C1 segment of cervical spinal cord (tissue), 14 donors: ENCODE measurements at places on chromosomes 13 and 19.
A peak's percentile ranks its signal among the peaks of the same experiment; 100 is the strongest.

DNA sequence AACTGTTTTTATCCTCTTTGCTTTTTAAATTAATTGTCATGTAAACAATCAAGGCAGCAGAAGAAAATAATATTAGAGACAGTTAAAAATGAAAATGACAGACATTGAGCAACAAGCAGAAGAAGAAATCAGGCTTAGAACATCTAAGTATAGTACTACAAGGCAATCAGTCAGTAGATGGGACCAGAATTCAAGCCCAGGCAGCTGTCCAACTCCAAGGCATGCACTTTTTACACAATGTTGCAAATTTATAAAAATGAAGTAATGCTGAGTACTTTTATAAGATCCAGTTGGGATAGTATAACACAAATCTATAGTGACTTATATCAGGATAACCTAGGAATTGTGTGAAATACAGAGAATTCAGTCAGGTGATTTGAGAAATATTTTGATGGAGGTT is 2815.8 kb downstream of the PCDH9 start:
- no peak for DNase-seq

DNA sequence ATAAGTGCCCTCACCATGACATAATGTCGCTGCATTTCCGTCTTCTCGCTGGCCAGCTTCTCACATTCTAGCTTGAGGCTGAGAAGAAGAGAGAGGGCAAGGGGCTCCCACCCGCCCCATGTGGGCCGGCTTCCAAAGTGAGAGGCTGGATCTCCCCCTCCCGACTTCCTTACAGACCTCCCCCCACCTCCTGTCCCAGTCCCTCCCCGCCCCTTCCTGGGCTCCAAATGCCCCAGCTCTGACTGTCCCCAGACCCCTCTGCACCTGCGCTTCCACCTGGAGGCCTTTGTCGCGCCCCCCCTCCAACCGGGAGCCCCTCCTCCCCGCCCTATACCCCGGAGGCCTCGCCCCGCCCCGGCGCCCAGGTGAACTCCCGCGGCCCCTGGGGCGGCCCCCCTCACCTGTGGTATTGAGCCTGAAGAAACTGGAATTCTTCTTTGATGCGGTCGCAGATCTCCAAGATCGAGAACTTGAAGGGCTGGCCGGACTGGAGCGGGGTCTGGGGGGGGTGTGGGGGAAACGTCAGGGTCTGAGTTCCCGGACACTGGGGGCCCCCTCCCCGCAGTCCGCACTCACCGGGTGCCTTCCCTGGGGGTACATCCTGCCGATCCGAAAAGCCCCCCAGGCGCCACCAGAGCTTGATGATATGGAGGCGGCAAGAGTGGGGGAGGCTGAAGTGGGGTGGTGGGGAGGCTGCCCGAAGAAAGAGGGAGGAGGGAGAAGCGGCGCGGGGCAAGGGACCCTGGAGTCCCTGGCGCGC is 595 bp downstream of the TLE2 start:
- DNase-seq, result no peak

DNA sequence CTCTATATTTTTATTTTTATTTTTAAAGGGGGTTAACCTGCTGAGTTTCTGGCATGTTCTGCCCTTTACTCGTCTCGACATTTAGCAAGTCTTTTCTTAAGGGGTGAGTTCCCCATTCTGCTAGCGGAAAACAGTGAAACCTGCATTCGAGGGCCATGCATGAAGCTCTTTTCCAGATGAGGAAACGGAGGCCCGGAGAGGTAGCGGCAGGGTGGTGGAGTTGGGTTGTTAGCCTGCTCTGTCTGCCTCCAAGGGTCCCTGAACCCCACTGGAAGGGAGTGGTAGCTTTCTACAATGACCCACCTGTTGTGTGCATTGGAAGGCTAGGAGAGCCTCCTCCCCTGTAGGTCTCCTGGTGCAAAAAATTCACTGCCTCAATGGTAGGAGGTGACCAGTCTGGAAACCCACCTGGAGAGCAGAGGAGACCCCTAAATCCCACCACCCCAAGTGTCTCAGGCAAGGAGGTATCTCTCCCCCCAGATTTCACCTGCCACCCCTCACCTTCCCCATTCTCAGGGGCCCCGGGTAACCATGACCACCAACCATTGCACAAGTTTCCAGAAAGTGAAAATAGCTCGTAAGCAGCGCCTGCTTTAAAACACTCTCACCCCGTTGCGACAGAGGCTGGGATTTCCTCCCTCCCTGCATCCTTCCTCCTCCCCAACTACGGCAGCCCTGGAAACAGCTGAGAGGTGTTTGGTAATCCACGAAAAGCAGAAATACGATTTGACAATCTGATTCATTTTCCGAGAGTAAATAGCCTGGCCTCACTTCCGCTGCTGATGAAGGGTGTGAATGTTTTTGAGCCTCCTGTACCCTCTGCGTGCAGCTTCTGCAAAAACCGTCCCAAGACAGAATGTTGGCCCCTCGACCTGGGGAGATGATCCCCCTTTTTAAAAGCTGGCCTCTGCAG is 3.5 kb downstream of the KLF2 start:
- peak; percentile 35 for DNase-seq

- DNase-seq, result no peak
Observed at GRCh38 chr13:27790523-27790922, 1.8 kb upstream of the GSX1 start.

- DNase-seq, result no peak
Observed at GRCh38 chr13:83470133-83470797, 412.0 kb downstream of the SLITRK1 start.
